ENCODE measurements at places on chromosomes 16 and 17.
A peak's percentile ranks its signal among the peaks of the same experiment; 100 is the strongest.

GRCh38 chr16:49969091-49970030 is 55.7 kb upstream of the CNEP1R1 start:
- no peak for DNase-seq

GRCh38 chr17:50363217-50364060 is 9.5 kb downstream of the MRPL27 start:
- no peak for DNase-seq

- DNase-seq = no peak
Measured at GRCh38 chr17:349666-350065, 2.9 kb downstream of the RPH3AL start.

DNA sequence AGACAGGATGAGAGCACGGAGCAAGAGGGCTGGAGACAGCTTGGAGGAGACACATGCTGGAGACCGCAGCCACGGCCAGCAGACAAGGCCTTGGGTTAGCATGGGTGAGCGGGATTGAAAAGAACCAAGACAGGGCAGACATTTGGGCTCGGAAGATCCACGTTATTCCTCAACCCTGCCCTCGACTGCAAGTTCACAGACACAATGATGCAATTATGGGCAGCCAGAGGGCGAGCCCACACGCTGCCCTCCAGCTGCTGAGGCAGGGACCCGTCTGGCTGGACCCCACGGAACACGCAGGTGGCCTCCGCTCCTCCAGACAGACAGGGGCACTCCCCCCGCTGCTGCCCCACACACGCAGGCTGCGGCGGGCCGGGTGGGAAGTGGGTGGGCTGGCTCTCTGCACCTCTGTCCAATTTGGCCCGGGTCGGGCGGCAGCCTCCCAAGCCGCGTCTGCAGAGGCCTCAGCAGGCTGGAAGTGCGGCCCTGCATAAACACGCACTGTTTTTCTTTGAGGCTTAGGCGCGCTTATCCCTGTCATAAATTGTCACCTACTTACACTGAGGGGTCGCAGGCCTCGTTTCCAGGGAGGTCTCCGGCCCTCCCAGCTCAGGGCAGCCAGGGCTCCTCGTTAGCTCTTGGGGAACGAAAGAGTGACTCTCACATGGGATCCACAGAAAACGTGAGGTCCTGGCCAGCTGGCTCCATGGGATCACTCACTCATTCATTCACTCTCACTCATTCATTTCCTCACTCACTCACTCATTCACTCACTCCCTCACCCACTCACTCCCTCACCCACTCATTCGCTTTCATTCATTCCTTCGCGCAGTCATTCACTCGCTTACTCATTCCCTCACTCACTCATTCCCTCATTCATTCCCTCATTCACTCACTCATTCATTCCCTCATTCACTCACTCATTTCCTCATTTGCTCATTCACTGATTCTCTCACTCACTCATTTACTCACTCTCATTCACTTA is 303.9 kb downstream of the C16orf95 start:
- DNase-seq = no peak

- DNase-seq = no peak
Measured at GRCh38 chr17:30137158-30137557, 20.5 kb downstream of the NSRP1 start.

GRCh38 chr17:72765368-72766153 is 326.9 kb downstream of the SLC39A11 start:
- no peak for DNase-seq

DNA sequence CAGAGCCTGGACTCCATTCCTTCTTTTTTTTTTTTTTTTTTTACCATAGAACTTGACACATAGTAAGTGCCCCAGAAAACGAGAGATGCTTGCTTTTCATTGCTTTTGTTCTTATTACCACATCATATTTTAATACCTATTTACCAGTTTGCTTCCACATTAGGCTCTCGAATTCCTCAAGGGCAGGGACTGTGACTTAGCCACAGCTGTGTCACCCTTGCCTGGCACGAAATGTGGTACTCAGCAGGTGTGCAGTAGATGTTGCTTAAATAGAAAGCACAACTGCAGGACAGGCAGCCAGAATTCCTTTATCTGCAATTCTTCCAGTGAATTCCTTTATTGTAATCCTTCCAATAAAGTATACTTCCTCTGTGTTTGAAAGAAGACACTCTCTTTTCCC is 393.0 kb downstream of the HAPSTR1 start:
- no peak for DNase-seq

DNA sequence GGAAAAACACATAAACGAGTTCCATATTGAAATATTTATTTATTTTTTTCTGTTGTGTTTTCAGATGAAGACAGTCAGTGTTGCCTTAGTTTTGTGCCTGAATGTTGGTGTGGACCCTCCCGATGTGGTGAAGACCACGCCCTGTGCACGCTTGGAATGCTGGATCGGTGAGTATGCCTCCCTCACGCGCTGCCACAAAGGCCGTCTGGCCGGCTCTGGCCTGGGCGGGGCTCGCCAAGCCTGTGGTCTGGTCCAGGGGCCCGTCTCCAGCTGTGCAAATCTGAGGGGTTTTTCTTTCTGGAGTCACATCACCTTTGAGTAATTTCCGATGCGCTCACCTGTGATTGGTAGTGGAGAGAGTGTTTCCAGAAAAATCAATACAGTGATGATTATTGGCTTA is 81.0 kb downstream of the RPTOR start:
- no peak for DNase-seq

GRCh38 chr16:10765772-10766171 is 22.1 kb downstream of the NUBP1 start:
- no peak for DNase-seq

DNA sequence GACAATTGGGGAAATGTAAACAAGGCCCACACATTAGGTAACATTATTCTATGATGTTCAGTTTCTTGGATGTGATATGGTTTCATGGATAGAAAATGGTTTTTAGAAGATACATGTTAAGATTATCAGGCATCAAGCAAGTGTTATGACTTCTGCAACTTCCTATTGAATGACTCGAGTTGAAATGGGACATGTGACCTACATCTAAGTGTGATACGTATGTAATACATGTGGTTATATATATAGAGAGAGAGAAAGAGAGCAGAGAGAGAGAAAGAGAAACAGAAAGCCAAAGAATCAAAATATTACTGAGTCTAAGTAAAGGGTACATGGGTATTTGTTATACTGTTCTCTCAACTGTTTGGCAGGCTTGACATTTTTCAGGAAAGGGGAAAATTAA is 1.7 kb downstream of the TMEM170A start:
- DNase-seq = no peak

- peak; percentile 77 for DNase-seq
Measured at GRCh38 chr17:41496803-41497484, 7.2 kb upstream of the KRT36 start.

- no peak for DNase-seq
Measured at GRCh38 chr16:68187505-68187904, 48.4 kb downstream of the ESRP2 start.

GRCh38 chr16:8756755-8757154 is 40.7 kb downstream of the TMEM186 start:
- no peak for DNase-seq

DNA sequence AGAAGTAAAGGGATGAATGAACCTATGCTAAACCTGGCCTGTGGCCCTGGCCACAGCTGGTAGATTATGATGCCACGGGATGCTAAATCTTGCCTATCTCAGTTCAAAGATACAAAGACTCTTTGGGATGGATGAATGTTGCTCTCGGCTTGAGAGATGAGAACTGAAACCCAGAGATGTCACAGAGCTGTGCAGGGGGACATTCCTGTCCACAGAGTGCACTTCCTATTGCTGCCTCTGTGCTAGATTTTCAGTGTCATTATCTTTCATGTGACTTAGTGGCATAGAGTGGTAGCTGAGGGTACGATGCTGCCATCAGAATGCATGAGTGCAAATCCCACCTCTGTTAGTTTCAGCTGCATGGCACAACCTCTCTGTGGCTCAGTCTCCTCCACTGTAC is 2.3 kb upstream of the MT1M start:
- DNase-seq = no peak

DNA sequence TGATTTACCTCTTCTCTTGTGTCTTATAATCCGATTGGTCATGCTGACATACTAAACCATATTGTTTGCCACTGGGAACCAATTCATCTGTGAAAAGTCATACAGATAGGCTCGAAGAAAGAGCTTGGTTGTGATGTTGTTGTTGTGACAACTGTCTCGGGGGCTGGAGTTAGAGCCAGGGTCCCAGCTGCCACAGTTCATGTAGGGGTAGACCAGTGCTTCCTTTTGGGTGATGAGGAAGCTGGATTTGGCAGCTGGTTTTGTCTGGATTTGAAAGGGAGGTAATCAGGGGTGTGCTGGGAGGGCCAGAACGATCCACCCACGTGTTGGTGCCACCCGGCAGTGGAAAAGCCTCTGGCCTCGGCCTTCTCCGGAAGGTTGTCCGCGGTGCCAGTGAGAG is 438.1 kb downstream of the WWOX start:
- DNase-seq = no peak

- no peak for DNase-seq
Measured at GRCh38 chr17:21167303-21167702, 40.5 kb downstream of the DHRS7B start.

GRCh38 chr16:23670137-23670776 is 8.4 kb upstream of the PLK1 start:
- no peak for DNase-seq

- DNase-seq = no peak
Measured at GRCh38 chr17:61411261-61412142, 11.9 kb downstream of the TBX2 start.

DNA sequence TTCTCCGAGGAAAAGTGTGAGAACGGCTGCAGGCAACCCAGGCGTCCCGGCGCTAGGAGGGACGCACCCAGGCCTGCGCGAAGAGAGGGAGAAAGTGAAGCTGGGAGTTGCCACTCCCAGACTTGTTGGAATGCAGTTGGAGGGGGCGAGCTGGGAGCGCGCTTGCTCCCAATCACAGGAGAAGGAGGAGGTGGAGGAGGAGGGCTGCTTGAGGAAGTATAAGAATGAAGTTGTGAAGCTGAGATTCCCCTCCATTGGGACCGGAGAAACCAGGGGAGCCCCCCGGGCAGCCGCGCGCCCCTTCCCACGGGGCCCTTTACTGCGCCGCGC is at the start of gene ERBB2:
ERBB2 (plus strand) TSS at position 247 of the 330 bp plus-strand sequence. CDS start 175 bp downstream, outside the sequence.
- DNase-seq = no peak

DNA sequence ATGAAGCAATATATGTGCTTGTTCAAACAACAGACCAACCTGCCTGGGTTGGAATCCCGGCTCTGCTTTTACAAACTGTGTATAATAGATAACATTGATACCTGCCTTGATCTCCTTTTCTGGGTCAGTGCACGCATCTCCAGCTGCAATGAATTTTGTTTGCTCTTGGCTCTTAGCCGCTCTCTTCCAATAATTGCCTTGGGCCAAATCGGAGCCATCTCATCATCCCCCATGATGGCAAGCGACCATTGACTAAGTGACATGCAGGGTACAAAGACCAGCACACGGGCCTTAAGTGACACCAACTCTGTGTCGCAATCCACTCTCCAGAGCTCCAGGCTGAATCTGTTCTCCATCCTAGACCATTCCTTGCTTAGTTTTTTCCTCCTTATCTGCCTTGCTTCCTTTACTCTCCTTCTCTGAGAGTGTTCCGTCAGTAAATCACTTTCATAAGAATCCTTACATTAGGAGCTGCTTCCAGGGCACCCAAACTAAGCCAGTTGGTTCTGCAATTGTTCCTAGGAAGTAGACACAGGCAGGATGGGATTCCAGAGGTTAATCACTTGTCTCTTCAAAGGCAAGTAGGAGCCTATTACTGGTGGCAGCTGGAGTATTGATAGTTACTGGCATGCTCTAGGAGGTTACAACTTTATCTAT is 134.2 kb downstream of the ABCA8 start:
- DNase-seq = no peak

DNA sequence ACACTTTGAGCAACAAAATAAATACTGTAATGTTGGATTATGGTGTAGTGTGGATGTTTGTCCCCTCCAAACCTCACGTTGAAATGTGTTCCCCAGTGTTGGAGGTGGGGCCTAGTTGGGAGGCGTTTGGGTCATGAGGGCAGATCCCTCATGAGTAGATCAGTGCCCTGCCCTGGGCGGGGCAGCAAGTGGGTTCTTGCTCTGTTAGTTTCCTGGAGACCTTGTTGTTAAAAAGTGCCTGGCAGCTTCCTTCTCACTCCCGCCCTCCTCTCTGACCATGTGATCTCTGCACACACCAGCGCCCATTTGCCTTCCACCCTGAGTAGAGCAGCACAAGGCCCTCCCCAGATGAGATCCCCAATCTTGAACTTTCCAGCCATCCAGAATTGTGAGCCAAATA is 67.7 kb downstream of the MPRIP start:
- DNase-seq = no peak

- DNase-seq = no peak
Measured at GRCh38 chr17:11138023-11138422, 103.0 kb upstream of the SHISA6 start.

DNA sequence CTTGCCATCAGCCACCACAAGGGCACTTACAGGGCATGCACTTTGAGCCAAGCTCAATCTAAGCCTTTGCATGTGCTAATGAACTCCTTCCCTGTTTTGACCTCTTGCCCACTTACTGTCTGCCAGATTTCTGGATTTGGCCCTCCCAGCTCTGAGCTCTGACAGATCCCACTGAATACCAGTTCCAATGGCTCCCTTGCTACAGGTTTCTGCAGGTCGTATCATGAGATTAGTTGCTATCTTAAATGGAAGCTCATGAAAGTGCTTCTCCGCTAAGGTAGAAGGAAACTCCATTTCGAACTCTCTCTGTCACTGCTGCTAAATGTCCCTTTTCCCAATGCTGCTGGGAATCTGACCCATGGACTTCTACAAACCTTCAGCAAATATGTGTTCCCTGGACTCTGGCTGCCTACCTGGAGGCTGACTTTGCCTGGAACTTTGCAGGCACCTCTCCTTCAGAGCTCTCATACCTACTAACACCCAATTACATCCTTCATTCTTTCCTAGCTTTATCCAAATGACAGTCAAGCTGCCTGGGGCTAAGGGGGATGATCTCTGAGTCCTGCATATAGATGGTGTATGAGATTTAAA is 23.5 kb upstream of the TOB1 start:
- no peak for DNase-seq

GRCh38 chr17:76262732-76263344 is 2.3 kb upstream of the UBALD2 start:
- peak; percentile 65 for DNase-seq

DNA sequence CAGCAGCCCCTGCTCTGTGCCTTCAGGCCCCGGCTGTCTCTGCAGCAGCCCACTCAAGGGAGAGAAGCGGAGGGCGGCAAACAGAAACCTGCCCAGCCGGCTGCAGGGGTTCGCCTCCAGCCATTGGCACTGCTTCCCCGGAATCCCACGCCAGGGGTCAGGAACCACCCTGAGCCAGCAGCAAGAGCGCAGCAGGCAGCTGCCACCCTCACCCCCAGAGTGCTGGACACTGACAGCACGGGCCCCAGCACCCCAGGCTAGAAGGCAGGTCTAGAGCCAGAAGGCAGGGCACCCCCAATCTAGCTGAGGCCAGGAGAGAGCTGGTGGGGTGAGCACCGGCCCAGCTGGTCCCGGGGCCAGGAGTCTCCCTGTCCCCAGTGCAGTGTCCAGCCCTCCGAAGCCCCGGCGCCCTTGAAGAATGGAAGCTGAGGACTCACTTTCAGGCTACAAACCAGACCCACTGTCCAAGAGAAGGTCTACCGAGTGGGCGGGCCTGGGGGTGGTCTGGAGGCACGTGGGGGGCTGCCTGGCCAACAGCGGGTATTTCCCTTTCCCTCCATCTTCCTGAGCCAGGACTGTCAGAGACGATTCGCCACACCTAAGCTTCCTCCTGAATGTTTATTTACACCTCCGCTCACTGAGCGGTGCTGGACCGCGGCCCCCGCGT is 8.4 kb downstream of the UBALD2 start:
- DNase-seq = no peak
